Stimulated activated CD8-positive, alpha-beta memory T cell treated with anti-CD3 and anti-CD28 coated beads, Interleukin-7, amount 100 ng/mL, for 4 hours (primary cell): ENCODE measurements at places on chromosomes 6 and 20.

- no peak for DNase-seq
Measured at GRCh38 chr6:44561060-44561623, 173.6 kb downstream of the CDC5L start.

DNA sequence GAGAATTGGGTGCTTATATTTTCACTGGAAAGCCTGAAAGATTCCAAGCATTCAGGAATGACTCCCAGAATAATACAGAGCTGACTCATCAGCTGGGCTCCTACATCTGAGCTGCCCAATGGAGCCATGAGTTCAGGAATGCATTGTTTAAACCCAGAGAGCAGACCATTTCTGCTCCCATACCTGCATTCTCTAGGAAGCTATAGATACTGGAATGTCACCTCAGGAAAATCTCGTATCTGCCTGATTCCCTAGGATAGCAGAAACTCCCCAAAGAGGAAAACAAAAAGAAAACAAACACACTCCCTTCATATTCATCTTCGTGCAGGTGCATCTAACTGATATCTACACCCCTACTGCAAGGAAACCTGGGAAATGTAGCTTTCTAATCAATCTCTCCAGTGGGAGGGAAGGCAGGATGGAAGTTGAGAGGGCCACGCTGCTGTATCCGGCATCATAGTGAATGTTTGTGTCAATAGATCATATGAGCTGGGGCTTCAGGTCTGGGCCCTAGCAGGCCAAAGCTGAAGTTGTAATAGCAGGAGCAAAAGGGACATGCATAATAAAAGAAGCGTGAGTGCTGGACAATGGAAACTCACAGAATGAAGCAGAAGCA is 8.2 kb upstream of the SLC2A12 start:
- no peak for DNase-seq

- DNase-seq = no peak
Measured at GRCh38 chr20:3115190-3116107, 30.9 kb upstream of the AVP start.

DNA sequence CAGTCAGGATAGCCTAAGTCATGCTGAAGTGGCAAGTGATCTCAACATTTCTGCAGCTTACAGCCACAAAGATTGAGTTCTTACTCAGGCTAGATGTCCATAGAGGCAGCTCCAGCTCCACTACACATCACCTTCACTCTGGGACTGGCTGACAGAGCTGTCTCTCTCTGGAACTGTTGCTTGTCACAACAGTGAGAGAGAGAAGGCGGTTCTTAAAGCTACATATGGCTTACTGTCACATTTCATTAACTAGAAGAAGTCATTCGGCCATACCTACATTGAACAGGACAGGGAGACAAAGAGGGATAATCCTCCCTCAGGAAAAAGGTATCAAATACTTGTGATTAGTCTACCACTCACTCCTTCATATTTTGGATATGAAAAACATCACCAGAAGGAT is 914.9 kb upstream of the FLRT3 start:
- DNase-seq = no peak

DNA sequence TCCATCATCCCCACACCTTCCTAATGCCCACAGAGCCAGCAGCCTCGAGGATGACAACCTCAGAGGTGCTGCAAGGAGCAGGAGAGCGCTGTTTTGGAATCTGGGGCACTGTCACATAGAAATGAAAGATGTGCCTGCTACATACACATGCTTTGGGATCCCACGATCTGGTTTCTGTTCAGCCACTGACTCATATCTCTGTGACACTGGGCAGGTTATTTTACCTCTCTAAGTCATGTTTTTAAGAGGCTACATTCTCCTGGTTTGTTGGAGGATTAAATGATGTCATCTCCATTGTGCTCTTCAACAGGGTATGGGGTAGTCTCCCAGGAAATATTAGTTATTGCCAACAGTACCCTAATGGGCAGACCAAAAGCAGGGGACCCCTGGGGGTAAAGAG is 32.6 kb upstream of the TAB2 start:
- no peak for DNase-seq

- no peak for DNase-seq
Measured at GRCh38 chr6:33994472-33995308, 151.2 kb downstream of the GRM4 start.

GRCh38 chr20:46139266-46139889 is 21.3 kb downstream of the CD40 start:
- no peak for DNase-seq

GRCh38 chr6:21186479-21187055 is 407.0 kb upstream of the SOX4 start:
- DNase-seq = no peak

DNA sequence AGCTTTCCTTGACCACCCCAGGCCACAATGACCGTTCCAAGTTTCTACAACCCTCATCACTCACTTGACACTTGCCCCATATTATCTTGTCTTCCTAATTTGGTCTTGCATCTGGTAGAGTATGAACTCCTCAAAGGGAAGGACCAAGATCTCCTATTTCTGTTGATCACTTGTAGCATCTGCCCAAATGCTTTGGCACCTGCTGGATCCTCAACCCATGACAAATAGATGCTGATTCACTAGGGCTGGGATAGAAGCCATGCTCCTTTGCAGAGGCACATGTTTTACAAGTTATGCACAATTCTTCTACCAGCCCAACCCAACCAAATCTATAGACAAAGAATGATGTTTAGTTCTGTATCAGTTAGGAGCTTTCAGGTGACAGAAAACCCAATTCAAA is 110.7 kb downstream of the UNC5CL start:
- no peak for DNase-seq

- no peak for DNase-seq
Measured at GRCh38 chr6:160750276-160750689, 48.2 kb downstream of the PLG start.

- no peak for DNase-seq
Measured at GRCh38 chr20:51026269-51026668, 3.4 kb upstream of the KCNG1 start.

GRCh38 chr6:30075094-30075789 is at the start of gene RNF39:
RNF39 (minus strand) TSS chr6:30075769; CDS start chr6:30075585, 184 bp downstream.
- DNase-seq = no peak

GRCh38 chr6:27662769-27663168 is 189.9 kb upstream of the ZNF184 start:
- no peak for DNase-seq

DNA sequence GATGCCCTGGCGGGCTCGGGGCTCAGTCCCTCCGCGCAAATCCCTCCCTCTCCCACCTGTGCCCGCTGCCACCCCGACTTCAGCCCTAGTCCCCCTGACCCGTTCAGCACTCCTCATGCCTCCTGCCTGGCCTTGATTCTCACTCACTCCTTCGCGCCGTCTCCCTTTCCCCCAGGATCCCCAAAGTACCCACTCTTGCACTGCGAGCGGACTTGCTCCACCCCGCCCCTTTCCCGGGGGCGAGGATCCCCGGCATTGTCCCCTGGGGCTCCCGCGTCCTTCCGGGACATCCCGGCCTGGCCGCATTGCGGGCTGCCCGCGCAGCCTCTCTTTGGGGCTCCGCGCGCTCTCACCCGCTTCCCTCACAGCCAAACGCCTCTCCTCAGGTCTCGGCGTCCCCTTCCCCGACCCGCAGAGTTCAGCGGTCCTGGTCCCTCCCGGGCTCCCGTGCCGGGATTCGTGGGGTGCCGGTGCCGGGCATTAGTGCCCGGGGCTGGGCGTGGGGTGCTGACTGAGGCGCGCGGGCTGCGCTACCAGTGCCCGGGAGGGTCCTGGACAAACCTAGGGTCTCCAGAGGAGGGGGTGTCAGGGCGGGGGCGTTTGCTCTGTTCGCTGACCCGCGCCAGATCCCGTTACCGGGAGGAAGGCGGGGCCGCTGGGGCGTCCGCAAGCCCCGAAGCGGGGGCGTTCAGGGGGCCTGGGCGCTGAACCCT is 45.5 kb upstream of the SUPT3H start:
- no peak for DNase-seq

DNA sequence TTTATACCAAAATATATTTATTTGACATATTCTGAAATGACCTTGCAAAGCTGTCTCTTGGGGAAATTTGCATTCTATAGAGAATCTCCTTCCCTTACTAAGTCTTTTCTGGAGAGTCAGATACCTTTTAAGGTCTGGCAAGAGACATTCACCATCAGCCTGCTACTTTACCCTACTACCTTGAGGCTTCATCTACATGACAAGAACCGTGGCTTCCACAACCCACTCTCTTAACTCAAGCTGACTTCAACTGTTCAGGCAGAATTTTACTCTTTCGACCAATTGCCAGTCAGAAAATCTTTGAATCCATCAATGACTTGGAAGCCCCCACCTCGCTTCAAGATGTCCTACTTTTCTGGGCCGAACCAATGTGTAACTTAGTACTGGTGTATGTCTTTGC is 314.2 kb downstream of the LAMA2 start:
- DNase-seq = no peak

GRCh38 chr20:35942243-35942642 is 12.1 kb downstream of the SCAND1 start:
- no peak for DNase-seq

- DNase-seq = no peak
Measured at GRCh38 chr20:34022151-34022838, 28.6 kb downstream of the RALY start.

GRCh38 chr6:138785980-138786379 is 9.9 kb upstream of the ECT2L start:
- no peak for DNase-seq

GRCh38 chr20:9565910-9566550 is 51.6 kb downstream of the LAMP5 start:
- no peak for DNase-seq

- peak; percentile 58 for DNase-seq
Measured at GRCh38 chr6:26216886-26217713, 129.9 kb downstream of the HFE start.

DNA sequence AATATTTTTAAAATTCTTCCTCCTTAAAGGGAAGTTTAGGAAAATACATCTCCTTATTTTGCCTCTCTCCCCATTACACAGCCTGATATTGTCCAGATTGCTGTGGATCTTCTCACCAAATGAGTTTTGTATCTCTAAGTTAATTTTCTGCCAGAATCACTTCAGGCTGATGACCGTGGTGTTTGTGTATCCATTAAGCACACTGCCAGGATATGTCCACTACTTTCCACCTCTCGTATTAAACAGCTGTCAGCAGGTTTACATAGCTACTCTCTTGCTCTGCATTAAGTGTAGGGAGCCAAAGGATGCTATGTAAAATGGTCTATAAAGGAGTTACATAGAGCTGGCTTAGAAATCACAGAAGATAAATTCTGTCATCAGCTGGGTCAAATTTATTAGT is 201.1 kb downstream of the ZFAND3 start:
- no peak for DNase-seq

- DNase-seq = no peak
Measured at GRCh38 chr6:162068340-162068739, 659.2 kb downstream of the PRKN start.

DNA sequence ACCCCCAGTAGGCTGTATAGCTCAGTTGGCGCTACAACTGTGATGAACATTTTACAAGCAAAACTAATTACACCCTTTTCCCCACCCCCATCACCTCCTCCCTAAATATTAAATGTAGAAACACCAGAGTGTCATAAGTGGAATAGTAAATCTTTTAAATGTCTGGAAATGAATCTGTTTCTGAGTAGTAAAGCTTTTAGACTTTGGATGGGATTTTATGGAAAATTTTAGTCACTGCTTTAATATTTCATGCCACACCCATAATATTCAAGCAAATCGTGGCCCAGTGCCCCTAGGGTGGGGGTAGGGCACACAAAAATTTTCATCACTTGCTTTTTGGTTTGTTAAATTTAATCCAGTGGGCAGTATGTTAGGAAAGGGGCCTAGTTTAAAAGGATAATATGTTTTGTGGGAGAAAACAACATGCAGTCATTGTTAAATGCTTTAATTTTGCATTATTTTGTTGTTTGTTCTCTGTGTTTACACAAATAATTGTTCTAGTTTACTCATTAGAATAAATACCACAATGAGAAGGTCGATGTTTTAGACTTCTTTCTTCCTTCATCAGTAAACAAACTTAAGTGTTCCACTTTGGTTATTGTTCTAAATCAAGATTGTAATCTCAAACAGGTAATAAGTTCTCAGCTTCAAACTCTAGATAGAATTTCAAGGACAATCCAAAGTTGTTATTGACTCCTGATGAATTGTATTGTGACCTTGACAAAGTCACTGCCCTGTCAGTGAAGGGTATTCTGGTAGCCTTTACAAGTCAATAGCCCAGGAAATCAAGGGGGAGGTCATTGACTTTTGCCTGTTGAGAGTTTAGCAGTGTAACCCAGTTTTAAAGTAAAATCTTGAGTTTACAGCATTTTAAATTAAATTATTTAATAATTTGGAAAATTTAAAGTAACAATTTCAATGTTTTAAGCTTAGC is 79.2 kb downstream of the CBFA2T2 start:
- DNase-seq = no peak

DNA sequence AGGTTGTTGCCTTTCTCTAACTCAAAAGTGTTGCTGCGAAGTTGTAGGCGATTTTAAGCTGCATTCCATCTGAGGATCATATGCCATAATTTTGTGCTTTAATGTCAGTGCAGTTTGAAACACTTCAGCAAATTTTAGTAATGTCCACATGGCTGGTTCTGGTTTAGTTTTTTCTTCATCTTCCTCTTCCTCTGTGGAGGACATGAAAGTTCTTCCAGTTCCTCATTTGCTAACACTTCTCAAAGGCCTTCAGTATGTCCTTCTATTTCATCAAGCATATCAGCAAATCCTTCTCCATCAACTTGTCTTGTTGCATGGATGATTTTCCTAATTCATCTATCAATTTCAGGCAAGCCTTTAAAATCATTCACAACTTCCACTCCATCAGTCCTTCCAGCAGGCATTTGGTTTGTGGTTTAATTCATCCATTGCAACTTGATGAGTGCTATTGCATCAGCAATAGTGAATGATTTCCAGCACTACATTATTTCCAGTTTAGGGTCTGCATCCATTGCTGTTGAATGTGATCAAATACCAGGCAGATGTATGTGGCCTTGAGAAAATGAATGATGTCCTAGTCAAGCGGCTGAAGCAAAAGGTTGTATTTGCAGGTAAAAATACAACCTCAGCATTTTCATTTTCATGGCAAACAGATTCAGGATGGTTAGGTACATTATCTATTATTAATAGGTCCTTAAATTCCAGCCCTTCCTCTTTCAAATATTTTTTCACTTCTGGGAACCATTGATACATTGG is 20.2 kb downstream of the SHLD1 start:
- no peak for DNase-seq

DNA sequence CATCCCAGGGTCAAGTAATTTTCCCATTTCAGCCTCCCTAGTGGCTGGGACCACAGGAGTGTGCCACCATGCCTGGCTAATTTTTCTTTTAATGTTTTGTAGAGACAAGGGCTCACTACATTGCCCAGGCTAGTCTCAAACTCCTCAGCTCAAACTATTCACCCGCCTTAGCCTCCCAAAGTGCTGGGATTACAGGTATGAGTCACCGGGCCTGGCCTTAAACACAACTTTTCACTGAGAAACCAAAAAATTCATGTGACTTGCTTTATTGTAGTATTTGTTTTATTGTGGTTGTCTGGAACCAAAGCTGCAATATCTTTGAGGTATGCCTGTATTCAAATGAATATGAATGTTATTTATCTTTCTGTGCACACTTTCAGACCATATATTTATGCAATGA is 72.2 kb downstream of the RWDD2A start:
- DNase-seq = no peak

GRCh38 chr6:127381384-127381783 is 38.0 kb upstream of the ECHDC1 start:
- DNase-seq = no peak
